ENCODE measurements at places on chromosomes 3 and 15. TPM values are rescaled to one million over a fixed set of nuclear protein-coding genes. Genes with fewer than 3 reads are reported as not detected.

DNA sequence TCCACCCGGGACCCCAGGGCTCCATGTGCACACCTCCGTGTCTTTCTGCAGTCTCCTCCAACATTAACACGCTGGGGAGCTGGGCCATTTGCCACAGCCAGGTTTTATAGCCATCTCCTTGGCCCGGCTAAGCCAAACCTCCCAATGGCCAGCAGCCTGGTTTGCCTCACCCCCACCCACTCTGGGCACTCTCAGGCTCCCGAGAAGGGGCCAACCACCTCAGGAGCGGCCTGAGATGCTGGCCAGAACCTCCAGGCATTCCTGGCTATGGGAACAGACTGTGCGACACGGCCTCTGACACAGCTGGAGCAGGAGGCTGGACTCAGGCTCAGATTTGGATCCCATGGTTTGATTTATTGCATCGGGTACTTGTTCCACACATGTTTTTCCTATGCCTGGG lies 289.7 kb downstream of the RPLP1 start:
- peaks cover 2% of the 10 kb centered on the region for H3K36me3 ChIP-seq
- H3K27ac ChIP-seq, result no peak overlapping the region
- H3K27me3 ChIP-seq, result peaks cover 9% of the 10 kb centered on the region
- H3K4me3 ChIP-seq, result no peak overlapping the region

PRR20G gene
- total RNA-seq, result not detected

- no peaks in the 10 kb centered on the region for H3K27me3 ChIP-seq
- DNase-seq, result no peak
These were observed 223.0 kb upstream of the MLF1 start for GRCh38 chr3:158347966-158348365.

GRCh38 chr15:101641129-101641764 lies 10.9 kb downstream of the TM2D3 start:
- peak overlapping the region; percentile 93 for H3K27ac ChIP-seq
- peaks cover 44% of the 10 kb centered on the region for H3K36me3 ChIP-seq
- H3K4me1 ChIP-seq, result peaks cover 37% of the 10 kb centered on the region
- no peak overlapping the region for H3K4me3 ChIP-seq

DNA sequence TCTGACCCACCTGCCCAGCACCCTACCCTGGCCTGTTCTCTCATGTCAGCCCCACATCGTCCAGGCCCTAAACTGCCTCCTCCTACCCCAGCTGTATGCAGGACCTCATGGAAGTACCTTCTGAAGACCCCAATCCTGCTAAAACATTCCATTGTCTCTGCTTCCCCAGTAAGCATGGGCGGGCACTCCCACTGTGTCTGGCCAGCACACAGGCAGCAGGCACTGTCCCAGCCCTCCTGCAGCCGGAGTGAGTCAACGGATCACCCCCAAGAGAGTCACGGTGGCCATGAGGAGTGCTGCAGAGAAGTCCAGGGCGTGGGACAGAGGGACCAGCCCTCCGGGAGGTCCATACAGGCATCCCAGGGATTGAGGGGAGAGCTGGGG lies 36.4 kb upstream of the SLCO2A1 start:
- no peaks in the 10 kb centered on the region for H3K27me3 ChIP-seq
- no peak for DNase-seq
- no peaks in the 10 kb centered on the region for H3K36me3 ChIP-seq
- no peak overlapping the region for H3K4me3 ChIP-seq

DNA sequence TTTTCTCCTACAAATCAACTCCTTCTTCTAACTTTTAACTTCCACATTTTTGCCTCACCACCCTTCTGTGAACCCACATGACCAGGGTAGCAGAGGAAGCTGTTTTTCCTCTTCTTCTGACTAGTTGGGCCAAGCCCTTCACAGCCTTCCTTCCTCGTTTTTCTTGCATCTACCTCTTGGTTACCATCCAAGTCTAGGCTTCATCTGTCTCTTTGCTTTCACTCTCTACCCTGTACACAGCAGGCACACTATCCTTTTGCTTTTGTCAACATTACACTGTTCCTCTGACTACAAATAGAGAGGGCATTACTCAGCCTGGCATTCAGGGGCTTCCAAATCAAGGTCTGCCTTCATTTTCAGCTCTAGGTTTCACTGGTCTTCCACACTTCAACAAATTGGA lies 22.0 kb downstream of the SLC9A9 start:
- H3K27me3 ChIP-seq, result no peaks in the 10 kb centered on the region
- H3K36me3 ChIP-seq, result peaks cover 31% of the 10 kb centered on the region
- DNase-seq, result no peak
- no peak overlapping the region for H3K4me3 ChIP-seq

- H3K36me3 ChIP-seq, result no peaks in the 10 kb centered on the region
- no peaks in the 10 kb centered on the region for H3K27me3 ChIP-seq
- no peak overlapping the region for H3K27ac ChIP-seq
- DNase-seq, result no peak
- H3K4me1 ChIP-seq, result no peaks in the 10 kb centered on the region
These were observed 94.7 kb upstream of the PDZRN3 start for GRCh38 chr3:73719413-73719851.

GRCh38 chr3:58573640-58574039 lies 3.6 kb downstream of the FAM107A start:
- H3K4me3 ChIP-seq, result no peak overlapping the region
- no peaks in the 10 kb centered on the region for H3K36me3 ChIP-seq
- H3K4me1 ChIP-seq, result peaks cover 3% of the 10 kb centered on the region
- DNase-seq, result no peak
- peaks cover 6% of the 10 kb centered on the region for H3K27me3 ChIP-seq

TLNRD1 gene
- 28.6 TPM for total RNA-seq

DNA sequence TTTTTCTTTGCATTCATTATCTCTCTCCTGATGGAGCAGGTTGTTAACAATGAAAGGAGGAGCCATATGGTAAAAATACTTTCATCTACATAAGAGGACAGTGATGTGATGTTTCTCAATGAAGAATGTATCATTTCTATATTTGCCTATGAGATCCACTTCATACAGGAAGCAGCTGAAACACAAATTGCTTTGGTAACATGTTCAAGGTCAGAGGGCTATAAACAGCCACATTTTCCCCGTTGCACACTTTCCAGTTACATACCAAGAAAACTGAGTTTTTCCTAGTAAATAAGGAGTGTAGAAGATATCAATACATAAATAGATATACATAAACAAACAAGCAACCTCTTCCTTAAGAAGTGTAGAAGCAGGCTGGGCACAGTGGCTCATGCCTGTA lies 32.6 kb upstream of the GYG1 start:
- peaks cover 14% of the 10 kb centered on the region for H3K27me3 ChIP-seq
- no peaks in the 10 kb centered on the region for H3K36me3 ChIP-seq
- peaks cover 11% of the 10 kb centered on the region for H3K4me1 ChIP-seq
- no peak overlapping the region for H3K4me3 ChIP-seq
- H3K27ac ChIP-seq, result no peak overlapping the region

DNA sequence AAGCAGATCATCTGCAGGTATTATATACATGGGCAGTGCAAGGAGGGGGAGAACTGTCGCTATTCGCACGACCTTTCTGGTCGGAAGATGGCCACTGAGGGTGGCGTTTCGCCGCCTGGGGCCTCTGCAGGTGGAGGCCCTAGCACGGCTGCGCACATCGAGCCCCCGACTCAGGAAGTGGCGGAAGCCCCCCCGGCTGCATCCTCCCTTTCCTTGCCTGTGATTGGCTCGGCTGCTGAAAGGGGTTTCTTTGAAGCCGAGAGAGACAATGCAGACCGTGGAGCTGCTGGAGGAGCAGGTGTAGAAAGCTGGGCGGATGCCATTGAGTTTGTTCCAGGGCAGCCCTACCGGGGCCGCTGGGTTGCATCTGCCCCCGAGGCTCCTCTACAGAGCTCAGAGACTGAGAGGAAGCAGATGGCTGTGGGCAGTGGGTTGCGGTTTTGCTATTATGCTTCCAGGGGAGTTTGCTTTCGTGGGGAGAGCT lies 639 bp downstream of the MKRN3 start:
- peaks cover 6% of the 10 kb centered on the region for H3K27me3 ChIP-seq
- peak; percentile 34 for DNase-seq
- no peaks in the 10 kb centered on the region for H3K4me1 ChIP-seq
- peaks cover 2% of the 10 kb centered on the region for H3K36me3 ChIP-seq
- peak overlapping the region; percentile 72 for H3K4me3 ChIP-seq

GRCh38 chr15:101373577-101373976 lies 78.5 kb upstream of the SNRPA1 start:
- H3K36me3 ChIP-seq, result no peaks in the 10 kb centered on the region
- H3K27me3 ChIP-seq, result peaks cover 14% of the 10 kb centered on the region
- H3K4me3 ChIP-seq, result no peak overlapping the region
- no peak for DNase-seq

KBTBD13 gene
- not detected for total RNA-seq

DNA sequence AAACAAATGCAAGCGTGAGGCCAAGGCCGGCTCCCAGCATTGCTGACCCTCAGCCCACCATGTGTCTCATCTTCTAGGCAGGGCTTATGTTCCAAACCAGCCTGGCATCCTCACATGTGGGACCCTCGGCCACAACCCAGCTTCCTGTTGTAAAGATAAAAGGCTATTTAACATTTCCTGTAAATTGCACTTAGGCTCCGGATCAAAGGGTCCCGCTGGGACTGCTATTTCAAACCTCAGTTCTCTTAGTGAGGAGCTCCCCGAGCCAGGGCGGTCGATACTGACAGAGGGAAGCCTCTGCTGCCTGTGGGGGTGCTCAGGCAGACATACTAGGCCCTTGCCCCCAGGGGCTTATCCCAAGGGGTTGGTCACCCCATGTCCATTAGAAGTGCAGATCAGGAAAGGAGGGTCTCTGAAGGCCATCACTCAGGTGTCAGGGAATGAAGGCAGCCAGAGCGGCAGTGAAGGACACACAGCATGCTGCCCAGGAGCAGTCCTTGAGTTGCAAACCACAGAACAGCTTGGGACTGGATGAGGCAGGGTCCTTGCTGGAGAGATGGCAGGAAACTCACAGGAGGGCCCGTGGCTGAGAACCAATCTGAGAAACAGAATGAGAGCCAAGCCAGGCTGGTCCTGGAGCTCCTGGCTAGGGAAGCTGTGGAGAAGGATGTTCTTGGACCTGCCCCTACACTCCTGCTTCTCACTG lies 239.9 kb downstream of the TLE3 start:
- peak overlapping the region; percentile 20 for H3K27ac ChIP-seq
- H3K4me1 ChIP-seq, result peaks cover 18% of the 10 kb centered on the region
- peak; percentile 45 for DNase-seq

PDIA5 gene
- total RNA-seq, result 12.3 TPM

- H3K36me3 ChIP-seq, result peaks cover 47% of the 10 kb centered on the region
- peak overlapping the region; percentile 2 for H3K4me3 ChIP-seq
- peak overlapping the region; percentile 72 for H3K27ac ChIP-seq
These were observed 50.8 kb downstream of the RFTN1 start for GRCh38 chr3:16462679-16463078.

GRCh38 chr3:100366424-100366823 lies 31.9 kb downstream of the NIT2 start:
- H3K4me3 ChIP-seq, result no peak overlapping the region
- peaks cover 6% of the 10 kb centered on the region for H3K4me1 ChIP-seq
- peaks cover 65% of the 10 kb centered on the region for H3K36me3 ChIP-seq
- no peak for DNase-seq
- no peak overlapping the region for H3K27ac ChIP-seq

DNA sequence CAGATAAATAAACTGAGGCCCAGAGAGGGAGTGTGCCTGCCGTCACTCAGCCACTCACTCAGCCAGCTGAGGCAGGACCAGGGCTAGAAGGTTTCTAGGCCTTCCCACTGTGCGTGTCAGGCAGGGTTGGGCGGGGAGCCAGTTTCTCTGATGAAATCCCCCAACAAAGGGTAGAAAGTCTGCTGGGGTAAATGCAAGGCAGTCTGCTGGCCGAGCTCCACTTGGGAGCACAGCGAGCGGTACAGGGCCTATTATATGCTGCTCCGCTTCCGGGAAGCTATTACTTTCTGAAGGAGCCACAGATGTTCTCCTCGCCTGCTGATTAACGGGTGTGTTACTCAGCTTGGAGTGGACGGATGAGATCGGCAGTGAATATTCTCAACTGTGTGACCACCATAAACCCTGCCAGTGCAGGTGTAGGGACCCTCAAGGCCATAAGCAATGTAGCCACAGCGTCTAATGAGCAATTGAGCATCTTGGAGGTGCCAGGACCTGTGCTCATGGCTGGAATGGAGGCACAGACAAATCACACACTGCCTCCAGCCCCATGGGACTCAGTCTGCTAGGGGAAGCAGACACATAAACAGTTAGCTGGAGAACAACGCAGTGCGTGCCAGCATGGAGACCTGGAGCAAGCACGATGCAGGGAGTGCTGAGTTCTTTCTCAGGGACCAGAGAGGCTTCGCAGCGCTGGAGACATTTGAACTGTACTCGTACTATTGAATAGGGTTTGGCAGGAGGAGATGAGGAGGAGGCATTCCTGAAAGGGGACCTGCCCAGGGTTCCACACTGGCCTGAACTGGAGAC lies 42.1 kb downstream of the CORO2B start:
- DNase-seq, result no peak
- no peaks in the 10 kb centered on the region for H3K36me3 ChIP-seq
- H3K27me3 ChIP-seq, result peaks cover 5% of the 10 kb centered on the region
- no peak overlapping the region for H3K27ac ChIP-seq
- H3K4me1 ChIP-seq, result no peaks in the 10 kb centered on the region

GRCh38 chr3:72665701-72666446 lies 182.4 kb downstream of the SHQ1 start:
- no peak overlapping the region for H3K27ac ChIP-seq
- no peaks in the 10 kb centered on the region for H3K27me3 ChIP-seq
- DNase-seq, result peak; percentile 67
- no peaks in the 10 kb centered on the region for H3K4me1 ChIP-seq
- no peaks in the 10 kb centered on the region for H3K36me3 ChIP-seq

- H3K27ac ChIP-seq, result no peak overlapping the region
- H3K36me3 ChIP-seq, result no peaks in the 10 kb centered on the region
- H3K4me3 ChIP-seq, result no peak overlapping the region
These were observed 304.4 kb downstream of the KBTBD8 start for GRCh38 chr3:67302489-67302888.

DNA sequence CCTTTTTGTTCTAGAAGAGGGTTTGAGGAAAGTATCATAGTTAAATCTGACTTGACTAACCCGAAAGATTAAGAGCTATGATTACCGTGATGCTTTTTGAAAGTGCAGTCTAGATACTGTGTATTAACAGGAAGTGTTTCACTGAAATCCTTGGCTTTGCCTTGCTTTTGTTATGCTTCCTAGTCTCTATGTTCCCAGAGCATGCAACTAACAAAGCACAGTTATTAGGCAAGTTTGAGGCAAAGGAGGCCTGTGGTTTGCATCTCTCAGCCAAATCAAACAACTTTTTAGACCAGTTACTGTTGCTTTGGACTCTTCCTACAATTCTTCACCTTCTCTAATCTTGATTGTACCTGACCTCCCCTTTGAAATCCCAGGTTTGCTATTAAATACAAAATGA lies 3.9 kb downstream of the LXN start:
- H3K36me3 ChIP-seq, result peaks cover 37% of the 10 kb centered on the region
- H3K4me3 ChIP-seq, result no peak overlapping the region
- no peak for DNase-seq

DNA sequence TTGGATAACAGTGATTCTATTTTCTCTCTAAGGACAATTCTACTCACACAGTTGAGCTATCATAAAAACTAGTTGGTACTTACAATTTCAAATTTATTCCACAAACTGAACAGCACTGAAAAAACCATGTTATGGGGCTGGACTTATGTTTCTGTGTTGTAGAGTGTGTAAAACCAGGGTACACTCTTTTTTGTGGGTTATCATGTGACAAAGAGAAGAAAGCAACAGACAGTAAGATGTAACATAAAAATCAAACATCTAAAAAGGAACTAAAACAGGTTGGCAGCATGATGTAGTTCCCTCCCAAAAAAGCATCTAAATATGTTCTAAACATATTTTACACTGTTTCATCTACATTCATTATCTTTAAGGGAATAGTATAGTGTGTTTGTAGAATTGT lies 757.9 kb downstream of the ROBO1 start:
- no peaks in the 10 kb centered on the region for H3K36me3 ChIP-seq
- DNase-seq, result no peak
- no peak overlapping the region for H3K27ac ChIP-seq
- no peak overlapping the region for H3K4me3 ChIP-seq
- H3K27me3 ChIP-seq, result no peaks in the 10 kb centered on the region

- no peak overlapping the region for H3K27ac ChIP-seq
- no peaks in the 10 kb centered on the region for H3K27me3 ChIP-seq
- no peaks in the 10 kb centered on the region for H3K4me1 ChIP-seq
These were observed 77.8 kb downstream of the PDZRN3 start for GRCh38 chr3:73546961-73547360.

POTEB gene
- not detected for total RNA-seq
